Urinary bladder (tissue), 4 donors: ENCODE measurements at places on chromosomes 13 and 19. TPM values are rescaled to one million over a fixed set of nuclear protein-coding genes. Genes with fewer than 3 reads are reported as not detected.

Gene ZSCAN4
- not detected for total RNA-seq

Gene CRLF1
- total RNA-seq: 2.5 TPM

Gene EXOC3L2
- 3.4 TPM for total RNA-seq

Gene C19orf73
- not detected for total RNA-seq

GRCh38 chr13:35512271-35512920 lies 35.9 kb upstream of the MAB21L1 start:
- no peak for DNase-seq

Gene CEACAM1
- total RNA-seq: 6.2 TPM

GRCh38 chr19:5290336-5291262 lies 50.0 kb downstream of the PTPRS start:
- DNase-seq: no peak

DNA sequence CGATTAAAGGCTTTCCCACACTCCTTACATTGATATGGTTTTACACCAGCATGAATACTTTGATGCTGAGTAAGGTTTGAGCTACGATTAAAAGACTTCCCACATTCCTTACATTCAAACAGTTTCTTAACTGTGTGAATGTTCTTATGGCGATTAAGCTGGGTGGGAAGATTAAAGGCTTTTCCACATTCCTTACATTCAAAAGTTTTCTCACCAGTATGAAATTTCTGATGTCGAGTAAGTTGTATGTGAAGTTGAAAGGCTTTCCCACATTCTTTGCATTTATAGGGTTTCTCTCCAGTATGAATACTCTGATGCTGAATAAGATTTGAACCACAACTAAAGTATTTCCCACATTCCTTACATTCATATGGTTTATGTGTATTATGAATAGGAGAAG lies 20.0 kb downstream of the ZNF780B start:
- DNase-seq: no peak

Gene SERPINE3
- total RNA-seq: 0.16 TPM

Gene ZNF677
- 31.2 TPM for total RNA-seq

Gene ZNF180
- 23.7 TPM for total RNA-seq

Gene CILP2
- 0.32 TPM for total RNA-seq

DNA sequence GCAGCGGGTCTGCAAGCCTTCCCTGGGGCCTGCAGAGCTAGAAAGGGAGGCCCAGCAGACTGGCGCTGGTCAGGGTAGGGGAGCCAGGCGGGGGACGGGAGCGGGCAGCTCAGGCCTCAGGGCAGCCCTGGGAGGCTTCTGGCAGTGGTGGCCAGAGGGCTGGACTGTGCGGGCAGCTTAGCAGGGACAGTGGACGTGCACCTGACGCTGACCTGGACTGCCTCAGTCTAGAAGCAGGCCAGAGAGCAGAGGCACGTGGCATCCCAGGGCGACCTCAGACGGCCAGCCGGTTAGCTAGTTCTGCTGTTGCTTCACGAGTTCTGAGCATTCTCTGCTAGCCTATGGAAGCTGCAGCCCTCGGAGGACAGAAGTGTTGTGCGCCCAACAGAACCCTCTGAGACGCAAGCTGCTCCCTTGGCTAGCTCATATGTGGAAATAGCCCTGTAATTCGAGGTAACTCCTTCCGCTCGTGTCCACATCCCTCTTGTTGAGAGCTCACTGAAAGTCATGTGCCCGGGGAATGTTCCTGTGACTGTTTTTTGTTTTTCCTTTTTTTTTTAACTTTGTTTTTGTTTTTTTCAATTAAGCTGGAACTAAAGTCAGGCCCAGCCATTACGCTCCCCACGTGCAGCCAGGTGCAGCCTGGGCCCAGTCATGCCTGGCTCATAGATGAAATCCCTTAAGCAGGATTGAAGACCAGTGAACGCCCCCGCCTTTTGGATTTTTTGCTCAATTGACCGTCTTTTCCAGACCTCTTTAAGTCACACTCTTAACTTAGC lies 1.9 kb upstream of the FAM174C start:
- DNase-seq: no peak

DNA sequence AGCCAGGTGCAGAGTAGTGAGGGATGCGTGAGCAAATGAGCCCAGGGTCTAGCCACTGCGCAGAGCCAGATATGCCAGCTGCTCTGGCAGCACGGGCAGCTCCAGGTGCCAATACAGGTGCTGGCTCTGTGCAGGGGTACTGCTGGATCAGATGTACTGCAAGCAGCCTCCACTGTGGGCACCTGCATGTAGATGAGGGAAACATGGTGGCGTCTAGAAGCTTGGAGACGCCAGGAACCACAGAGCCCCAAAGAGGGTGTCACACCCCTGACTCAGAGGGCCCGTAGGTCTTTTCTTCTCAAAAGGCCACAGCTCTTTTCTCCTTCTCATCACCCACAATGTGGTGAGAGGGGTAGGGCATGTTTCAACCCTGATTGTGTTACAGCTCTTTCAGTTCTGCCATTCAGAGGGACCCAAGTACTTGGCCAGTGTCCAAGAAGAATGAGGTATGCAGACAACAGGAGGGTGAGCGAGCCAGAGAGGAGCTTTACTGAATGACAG lies 244.4 kb upstream of the SLITRK1 start:
- no peak for DNase-seq

Gene VSIG10L
- total RNA-seq: 0.74 TPM

Gene ANGPTL8
- total RNA-seq: not detected

GRCh38 chr13:102176846-102177245 lies 225.0 kb downstream of the FGF14 start:
- DNase-seq: no peak
